ENCODE measurements at places on chromosomes 1 and 21. TPM values are rescaled to one million over a fixed set of nuclear protein-coding genes. Genes with fewer than 3 reads are reported as not detected.

Gene SLC35F3
- 1.8 TPM for total RNA-seq

Gene MIA3
- 57.9 TPM for total RNA-seq

Gene AMY2A
- total RNA-seq: not detected

Gene SPATA45
- total RNA-seq: not detected

Gene ATAD3A
- 42.9 TPM for total RNA-seq

Gene KIF26B
- total RNA-seq: 0.23 TPM

Gene KRTAP13-2
- total RNA-seq: not detected

Gene CYP4B1
- total RNA-seq: not detected

Gene DSTYK
- 9.4 TPM for total RNA-seq

Gene LDLRAD1
- total RNA-seq: not detected

Gene RGL1
- 2.0 TPM for total RNA-seq

Gene PTAFR
- 0.14 TPM for total RNA-seq

Gene GJA4
- not detected for total RNA-seq

Gene MYOG
- total RNA-seq: not detected

Gene ADGRB2
- 1.2 TPM for total RNA-seq

Gene FCER1A
- total RNA-seq: not detected

Gene SLC39A1
- 64.4 TPM for total RNA-seq

Gene OPN3
- total RNA-seq: 10.8 TPM

Gene ARHGEF16
- total RNA-seq: not detected

Gene HSPB7
- total RNA-seq: not detected

Gene CFAP74
- total RNA-seq: 0.25 TPM

Gene CHODL
- total RNA-seq: not detected

Gene RASSF5
- 239 TPM for total RNA-seq

Gene LCA5L
- 0.32 TPM for total RNA-seq

Gene ALG14
- total RNA-seq: 5.3 TPM

Gene CYP4A11
- total RNA-seq: not detected

Gene DCAF8
- total RNA-seq: 135 TPM

Gene MSH4
- 0.39 TPM for total RNA-seq

Gene ZNF362
- total RNA-seq: 10.2 TPM

Gene UBQLN4
- 49.0 TPM for total RNA-seq

Gene CHML
- total RNA-seq: 16.5 TPM

Gene BMP8B
- total RNA-seq: 0.28 TPM

Gene DMRTA2
- total RNA-seq: not detected

Gene HAO2
- not detected for total RNA-seq

Gene OXCT2
- 1.5 TPM for total RNA-seq

Gene KMO
- not detected for total RNA-seq

Gene WNT3A
- not detected for total RNA-seq

Gene CELA2A
- not detected for total RNA-seq

Gene OR2L8
- not detected for total RNA-seq

Gene DISC1
- total RNA-seq: 3.8 TPM

Gene HES2
- total RNA-seq: not detected

Gene RPTN
- not detected for total RNA-seq

Gene OTUD7B
- 18.5 TPM for total RNA-seq

Gene GNAT2
- 0.64 TPM for total RNA-seq

Gene VAMP4
- total RNA-seq: 11.6 TPM

Gene CDC7
- total RNA-seq: 32.0 TPM

Gene FCRL5
- not detected for total RNA-seq

Gene IFI44L
- total RNA-seq: 55.5 TPM

Gene ATG4C
- 16.2 TPM for total RNA-seq

Gene MATN1
- total RNA-seq: 0.32 TPM

Gene EPRS1
- total RNA-seq: 229 TPM

Gene OLIG1
- not detected for total RNA-seq

Gene FCRL4
- not detected for total RNA-seq

Gene ATF3
- 40.3 TPM for total RNA-seq

Gene SLAMF9
- not detected for total RNA-seq

Gene RXFP4
- not detected for total RNA-seq

Gene CD5L
- not detected for total RNA-seq

Gene PPM1J
- 0.88 TPM for total RNA-seq

Gene DNTTIP2
- total RNA-seq: 82.8 TPM

Measured in activated CD4-positive, alpha-beta T cell treated with anti-CD3 and anti-CD28 coated beads for 36 hours (primary cell).